ENCODE measurements at places on chromosomes 4 and X.
A peak's percentile ranks its signal among the peaks of the same experiment; 100 is the strongest.

- no peak for DNase-seq
Observed at GRCh38 chr4:26462874-26463273, 27.4 kb downstream of the CCKAR start.

DNA sequence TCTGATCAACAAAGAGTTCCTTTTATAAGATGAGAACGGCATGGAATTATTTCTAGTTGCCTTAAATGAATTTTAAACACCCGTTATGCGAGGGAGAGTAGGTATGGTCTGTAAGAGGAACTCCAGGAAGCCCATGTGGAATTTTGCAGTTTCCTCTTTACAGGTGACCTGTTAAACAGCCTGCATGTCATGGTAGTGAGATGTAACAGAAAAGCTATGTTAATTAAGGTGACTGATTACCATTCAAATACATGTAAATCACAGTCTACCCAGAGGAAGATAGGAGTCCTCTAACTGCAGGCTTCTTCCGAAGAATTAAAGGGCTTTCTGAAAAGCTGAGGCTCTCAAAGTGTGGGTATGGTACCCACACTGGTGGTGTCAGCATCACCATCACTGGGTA lies 163.6 kb downstream of the CBR4 start:
- no peak for DNase-seq

- DNase-seq = no peak
Observed at GRCh38 chr4:147617841-147618691, 869 bp downstream of the TMEM184C start.

DNA sequence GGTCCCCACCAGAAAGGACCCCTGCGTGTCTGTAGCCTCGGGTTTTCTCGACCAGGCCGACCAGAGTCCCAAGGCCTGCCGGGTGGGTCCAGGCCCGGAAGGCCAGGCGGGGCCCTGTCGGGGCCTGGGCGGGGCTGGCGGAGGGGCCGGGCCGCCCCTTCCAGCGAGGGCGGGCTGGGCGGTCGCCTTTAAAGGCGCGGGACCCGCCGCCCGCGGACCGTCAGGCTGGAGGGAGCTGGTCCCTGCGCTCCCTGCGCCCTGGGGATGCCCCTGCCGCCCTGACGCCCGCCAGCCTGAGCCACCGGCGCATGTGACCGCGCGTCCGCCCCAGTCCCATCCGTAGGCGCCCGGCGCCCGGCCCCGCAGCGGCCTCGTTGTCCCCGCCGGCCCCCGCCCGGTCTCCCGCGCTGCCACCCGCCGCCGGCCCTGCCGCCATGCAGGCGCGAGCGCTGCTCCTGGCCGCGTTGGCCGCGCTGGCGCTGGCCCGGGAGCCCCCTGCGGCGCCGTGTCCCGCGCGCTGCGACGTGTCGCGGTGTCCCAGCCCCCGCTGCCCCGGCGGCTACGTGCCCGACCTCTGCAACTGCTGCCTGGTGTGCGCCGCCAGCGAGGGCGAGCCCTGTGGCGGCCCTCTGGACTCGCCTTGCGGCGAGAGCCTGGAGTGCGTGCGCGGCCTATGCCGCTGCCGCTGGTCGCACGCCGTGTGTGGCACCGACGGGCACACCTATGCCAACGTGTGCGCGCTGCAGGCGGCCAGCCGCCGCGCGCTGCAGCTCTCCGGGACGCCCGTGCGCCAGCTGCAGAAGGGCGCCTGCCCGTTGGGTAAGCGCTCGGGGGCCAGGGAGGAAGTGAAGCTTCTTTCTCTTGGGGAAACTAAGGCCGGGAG lies at the start of gene HTRA3:
HTRA3 (plus strand) TSS at position 220 of the 883 bp plus-strand sequence; CDS start at position 435, 215 bp downstream.
- DNase-seq = peak; percentile 53

- no peak for DNase-seq
Observed at GRCh38 chr4:148044912-148045352, 313.0 kb downstream of the ARHGAP10 start.

DNA sequence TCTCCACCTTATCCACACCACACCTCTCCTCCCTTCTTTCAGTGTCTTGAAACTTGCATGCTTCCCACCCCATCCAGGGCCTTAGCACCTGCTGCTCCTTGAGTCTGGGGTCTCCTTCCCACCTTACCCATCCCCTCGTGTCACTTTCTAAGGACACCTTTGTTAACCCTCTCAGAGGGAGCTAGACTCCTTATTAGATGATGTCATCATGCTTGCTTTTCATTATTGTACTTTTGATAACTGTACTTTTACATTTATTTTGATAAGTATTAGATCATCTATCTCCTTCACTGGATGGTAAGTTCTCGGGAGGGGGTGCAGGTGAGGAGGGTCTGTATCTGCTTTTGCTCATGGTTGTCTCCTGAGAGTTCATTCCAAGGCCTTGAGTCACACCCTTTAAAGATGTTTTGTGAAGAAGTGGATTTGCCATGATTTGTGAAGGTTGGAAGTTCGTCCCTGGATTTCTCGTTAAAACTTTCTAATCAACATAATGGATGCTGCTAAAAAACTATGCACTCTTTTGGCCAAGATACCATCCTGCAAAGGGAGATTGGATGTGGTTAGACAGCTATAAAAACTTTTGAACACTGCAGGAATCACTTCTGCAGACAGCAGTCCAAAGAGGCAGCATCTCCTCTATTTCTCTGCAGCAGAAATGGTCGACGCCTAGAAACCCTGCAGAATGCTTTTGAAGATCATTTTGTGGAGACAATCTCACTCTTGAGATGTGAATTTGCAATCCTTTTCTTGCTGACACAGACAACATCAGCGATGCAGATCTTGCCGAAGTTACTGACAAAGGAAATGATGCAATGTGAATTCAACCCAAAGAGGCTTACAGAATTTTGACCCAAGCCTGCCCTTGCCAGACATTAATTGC lies 69.6 kb downstream of the ENPP6 start:
- DNase-seq = no peak

- DNase-seq = no peak
Observed at GRCh38 chr4:159735281-159736207, 632.7 kb downstream of the RAPGEF2 start.

DNA sequence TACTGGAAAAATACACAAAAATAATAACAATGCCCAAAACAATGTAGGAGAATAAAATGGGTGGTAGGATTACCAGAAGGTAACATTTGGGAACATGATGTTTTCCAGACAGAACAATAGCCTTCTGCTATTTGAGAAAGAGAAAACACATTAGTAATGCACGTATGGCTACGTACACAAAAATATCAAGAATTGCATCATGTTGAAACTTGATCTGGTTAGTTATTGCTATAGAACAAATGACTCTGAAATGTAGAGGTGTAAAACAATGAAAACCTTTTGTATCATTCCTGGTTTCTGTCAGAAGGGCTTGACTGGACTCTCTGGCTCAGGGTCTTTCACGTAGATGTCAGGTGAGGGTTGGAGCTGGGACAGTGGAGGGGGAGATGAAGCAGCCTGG lies 1040.0 kb downstream of the FAT4 start:
- no peak for DNase-seq

- no peak for DNase-seq
Observed at GRCh38 chrX:154362085-154362742, 12.2 kb downstream of the FLNA start.

- no peak for DNase-seq
Observed at GRCh38 chrX:46601283-46601682, 27.7 kb downstream of the CHST7 start.

- DNase-seq = no peak
Observed at GRCh38 chrX:125170459-125170858, 149.2 kb upstream of the TEX13C start.

DNA sequence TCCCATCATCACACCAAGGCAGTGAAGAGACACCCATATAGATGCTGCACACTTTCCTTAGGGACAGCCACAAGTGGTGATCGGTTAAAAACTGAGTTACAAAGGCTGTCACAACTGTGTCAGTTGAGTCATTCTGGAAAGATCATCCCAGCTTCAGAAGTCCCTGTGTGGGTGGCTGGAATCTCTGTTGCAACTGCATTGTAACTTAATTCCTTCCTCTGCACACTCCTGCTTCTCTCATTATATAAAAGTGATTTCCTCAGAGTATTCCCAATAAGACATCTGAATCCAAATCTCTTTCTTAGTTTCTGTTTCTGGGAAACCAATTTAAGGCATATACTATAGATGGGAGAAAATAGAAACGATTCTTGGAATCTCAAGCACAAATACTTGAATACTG lies 88.1 kb downstream of the FSTL5 start:
- no peak for DNase-seq

DNA sequence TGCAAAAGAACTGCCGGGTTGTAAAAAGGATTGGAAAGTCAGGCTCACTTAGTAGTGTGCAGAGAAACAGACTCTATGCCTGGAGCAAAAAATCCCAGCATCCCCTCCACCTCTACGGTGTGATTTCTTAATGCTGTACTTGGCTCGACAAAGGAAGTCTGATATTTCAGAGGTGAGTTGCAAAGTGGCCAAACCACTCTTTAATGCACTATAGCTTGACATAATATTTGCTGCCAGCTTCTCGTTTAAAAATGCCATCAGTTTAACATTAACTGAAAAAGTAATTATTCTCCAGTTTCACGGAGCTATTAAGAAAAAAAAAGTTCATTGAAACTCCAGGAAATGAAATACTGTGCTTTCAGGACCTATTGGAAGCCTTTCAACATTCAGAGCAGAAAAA lies 448.3 kb upstream of the ZFP42 start:
- DNase-seq = no peak

GRCh38 chr4:136599890-136600289 lies 932.4 kb downstream of the PCDH18 start:
- no peak for DNase-seq

- no peak for DNase-seq
Observed at GRCh38 chr4:99151452-99151851, 7.4 kb upstream of the ADH4 start.

GRCh38 chr4:110515676-110516075 lies 39.7 kb downstream of the ENPEP start:
- no peak for DNase-seq

DNA sequence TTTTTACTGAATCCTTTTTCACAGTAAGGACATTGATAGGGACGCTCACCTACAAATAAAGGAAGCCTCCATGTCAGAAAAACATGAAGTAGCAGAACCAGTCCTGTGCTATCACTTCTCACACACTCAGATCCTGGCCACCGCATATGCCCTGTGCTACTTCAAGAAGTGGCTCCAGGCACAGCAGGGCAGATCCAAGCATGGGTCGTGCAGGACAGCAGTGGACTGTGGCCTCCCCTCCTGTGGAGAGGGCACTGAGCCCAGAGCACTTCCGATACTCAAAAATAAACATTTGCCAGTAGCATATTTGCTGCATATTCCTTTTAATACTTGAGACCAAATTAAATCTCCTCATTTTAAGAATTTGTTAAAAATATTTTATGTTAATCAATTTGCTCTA lies 167.9 kb downstream of the PRDM5 start:
- no peak for DNase-seq

DNA sequence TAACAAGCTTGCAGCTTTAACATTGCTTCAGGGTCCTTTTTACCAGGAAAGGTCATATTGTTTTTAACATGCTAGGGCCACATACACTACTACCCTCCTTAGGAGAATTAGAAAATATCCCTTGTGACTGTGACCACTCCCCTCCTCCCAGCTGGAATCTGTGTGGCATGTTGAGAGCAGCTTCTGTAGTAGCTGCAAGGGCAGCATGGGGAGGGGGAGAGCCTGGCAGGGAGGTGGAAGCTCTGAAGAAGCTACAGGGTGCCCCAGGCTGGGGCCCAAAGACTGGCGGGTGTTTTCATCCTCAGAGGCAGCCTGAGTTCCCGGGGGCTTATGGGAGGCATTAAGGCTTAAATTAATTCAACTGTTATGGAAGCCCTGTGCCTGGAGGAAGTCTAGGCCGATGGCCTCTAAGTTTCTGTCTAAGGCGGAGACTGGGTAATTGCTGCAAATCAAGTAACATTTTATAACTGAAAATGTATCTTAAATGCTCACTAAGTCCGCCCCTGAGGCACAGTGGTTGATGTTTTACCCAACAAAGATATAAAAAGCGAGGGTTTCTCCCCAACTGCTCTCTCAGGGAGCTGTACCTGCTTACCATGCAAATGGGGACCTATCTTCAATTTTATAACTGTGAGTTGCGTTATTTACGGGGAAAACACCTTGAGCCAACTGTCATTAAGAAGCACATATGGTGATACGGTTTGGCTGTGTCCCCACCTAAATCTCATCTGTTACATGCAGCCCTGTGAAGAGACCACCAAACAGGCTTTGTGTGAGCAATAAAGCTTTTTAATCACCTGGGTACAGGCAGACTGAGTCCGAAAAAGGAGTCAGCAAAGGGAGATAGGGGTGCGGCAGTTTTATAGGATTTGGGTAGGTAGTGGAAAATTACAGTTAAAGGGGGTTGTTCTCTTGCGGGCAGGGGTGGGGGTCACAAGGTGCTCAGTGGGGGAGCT lies 37.4 kb upstream of the STS start:
- peak; percentile 23 for DNase-seq

- DNase-seq = no peak
Observed at GRCh38 chr4:156252358-156252921, 298.8 kb upstream of the CTSO start.

DNA sequence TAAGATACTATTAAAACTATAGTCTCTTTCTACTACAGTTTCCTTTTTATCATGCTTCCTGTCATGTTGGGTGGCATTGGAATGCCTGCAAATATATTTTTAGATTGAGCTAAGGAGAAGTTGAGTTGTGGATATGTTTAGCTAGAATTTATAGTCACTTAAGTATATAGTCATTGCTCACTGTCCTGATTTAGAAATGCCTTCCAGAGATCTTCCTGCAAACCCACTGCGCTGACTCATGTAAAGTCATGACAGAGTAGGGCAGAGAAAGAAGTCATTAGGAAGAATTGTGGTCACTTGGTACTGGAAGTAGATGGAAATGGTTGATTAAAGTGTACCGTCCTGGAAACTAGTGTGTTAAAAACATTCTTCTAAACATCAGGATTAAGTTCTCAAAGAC lies 490.3 kb upstream of the PABPC4L start:
- no peak for DNase-seq

GRCh38 chrX:151019856-151020255 lies 36.7 kb downstream of the HMGB3 start:
- no peak for DNase-seq

DNA sequence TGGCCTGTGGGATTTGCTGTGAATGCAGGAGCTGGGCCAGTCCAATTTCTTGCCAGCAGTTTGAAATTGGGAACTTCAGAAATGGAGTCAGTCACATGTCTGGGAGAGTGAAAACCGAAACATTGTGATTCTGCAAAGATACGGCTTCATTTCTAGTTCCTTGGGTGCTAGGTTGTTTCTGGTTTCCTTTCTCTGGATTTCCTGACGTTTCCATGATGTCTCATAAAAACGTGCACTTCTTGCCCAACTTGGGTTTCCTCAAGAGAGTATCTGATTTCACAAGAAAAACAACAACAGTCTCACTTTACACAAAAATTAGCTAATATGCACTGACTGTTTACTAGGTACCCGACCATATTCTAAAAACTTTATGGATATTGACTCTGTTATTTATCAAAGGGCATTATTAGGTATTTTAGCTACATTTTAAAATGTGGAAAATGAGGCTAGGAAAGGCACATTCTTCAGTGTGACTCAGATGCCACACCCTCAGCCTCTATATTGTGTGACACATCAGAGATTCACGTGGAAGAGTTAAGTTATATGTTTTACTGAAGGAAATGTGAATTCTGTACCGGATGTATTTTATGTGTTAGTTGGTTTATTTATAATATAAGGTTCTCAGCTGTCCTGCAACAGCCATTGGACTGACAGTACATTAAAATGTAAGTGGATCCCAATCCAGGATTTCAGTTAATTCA lies 225.0 kb upstream of the PUDP start:
- DNase-seq = no peak

Measured in NCI-H524 (cell line).